Muscle of back (tissue), 13 donors: ENCODE measurements at places on chromosomes 12 and 14. TPM values are rescaled to one million over a fixed set of nuclear protein-coding genes. Genes with fewer than 3 reads are reported as not detected.

DNA sequence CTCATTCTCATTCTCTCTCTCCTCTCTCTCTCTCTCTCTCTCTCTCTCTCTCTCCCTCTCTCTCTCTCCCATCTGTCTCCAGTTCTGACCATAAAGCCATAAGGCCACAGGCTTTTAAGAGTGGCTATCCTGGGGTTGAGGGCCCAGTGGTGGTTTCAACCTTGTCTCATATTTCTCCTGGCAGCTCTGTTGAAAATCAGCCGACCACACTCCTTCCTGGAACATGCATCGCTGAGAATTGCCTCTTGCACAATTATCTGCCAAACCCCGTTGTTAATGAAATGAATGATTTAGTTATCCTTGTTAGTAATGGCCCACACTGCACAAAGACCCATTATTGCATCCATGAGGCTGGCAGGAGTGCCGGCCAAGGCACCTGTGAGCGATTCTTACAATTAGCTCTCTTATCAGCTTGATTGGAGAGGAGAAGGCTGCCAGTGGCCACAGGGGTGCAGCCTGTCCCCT, 30.4 kb upstream of the KCNA5 start:
- no peak for DNase-seq

GRCh38 chr12:65907513-65907912, 83.2 kb downstream of the HMGA2 start:
- DNase-seq = no peak

- peak; percentile 82 for DNase-seq
Measured at GRCh38 chr12:54017027-54017788, 8.4 kb downstream of the HOXC8 start.

- DNase-seq = peak; percentile 72
Measured at GRCh38 chr12:80193865-80194264, 94.5 kb downstream of the OTOGL start.

DNA sequence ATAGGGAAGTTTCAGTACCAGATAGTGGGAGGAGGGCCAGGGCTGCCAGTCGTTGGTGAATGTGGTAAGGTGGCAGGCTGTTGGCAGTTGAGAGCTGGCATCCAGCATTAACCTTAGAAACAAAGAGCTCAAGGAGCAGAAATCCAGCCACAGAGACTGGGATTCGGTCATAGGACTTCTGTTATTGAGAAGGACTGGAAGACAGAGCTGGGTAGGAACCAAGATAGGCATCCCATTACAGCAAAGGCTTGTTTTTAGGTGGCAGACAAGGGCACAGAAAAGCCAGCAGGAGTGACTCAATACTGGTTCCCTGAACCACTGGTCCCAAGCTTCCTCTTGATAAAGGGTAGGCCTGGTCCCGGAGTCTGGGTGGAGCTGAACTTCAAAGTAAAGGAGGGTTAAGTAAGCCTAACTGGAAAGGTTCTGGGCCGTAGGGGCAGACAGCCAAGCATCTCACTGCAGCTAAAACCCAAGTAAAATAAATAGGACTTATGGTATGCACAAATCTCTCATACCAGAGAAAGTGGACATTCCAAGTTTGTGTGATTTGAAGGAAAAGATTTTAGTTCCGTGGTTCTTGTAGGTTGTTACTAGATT, 147.9 kb downstream of the ETV6 start:
- peak; percentile 87 for DNase-seq

- peak; percentile 66 for DNase-seq
Measured at GRCh38 chr12:50401500-50402081, 906 bp downstream of the LARP4 start.

- DNase-seq = no peak
Measured at GRCh38 chr12:19088606-19089005, 40.9 kb upstream of the PLEKHA5 start.

DNA sequence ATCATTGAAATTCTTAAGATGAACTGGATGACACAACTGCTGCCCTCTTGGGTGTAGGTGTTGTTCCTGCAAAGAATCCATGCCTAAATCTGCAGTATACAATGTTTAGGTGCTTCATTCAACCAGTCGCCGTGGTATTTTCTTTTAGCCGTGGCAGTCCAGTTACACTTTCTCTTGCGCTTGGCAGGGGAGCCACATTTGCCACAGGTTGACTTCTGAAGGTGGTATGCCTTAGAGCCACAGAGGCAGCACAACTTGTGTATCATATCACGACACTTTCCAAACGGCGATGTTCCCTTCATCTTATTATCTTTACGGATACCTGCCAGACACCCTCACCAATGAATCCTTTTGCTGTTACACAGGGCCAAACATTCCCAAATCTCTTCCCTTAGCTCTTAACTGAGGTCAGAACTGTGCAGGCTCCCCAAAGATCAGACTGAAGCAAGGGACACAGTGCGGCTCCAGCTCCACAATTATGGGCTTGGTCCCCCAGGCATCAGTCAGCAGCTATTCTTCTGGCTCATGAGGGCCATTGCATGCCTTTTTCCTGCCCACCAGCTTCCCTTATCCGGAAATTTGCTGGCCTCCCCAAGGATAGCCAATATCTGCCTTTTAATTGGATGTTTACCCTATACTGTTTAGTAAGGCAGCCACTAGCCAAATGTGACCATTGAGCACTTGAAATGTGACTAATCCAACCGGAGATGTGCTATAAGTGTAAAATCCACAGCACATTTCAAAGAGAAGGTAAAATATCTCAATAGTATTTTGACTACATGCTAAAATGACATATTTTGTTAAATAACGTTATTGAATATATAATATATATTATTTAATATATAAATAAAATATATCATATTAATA, 50.7 kb downstream of the SENP1 start:
- DNase-seq = no peak

DNA sequence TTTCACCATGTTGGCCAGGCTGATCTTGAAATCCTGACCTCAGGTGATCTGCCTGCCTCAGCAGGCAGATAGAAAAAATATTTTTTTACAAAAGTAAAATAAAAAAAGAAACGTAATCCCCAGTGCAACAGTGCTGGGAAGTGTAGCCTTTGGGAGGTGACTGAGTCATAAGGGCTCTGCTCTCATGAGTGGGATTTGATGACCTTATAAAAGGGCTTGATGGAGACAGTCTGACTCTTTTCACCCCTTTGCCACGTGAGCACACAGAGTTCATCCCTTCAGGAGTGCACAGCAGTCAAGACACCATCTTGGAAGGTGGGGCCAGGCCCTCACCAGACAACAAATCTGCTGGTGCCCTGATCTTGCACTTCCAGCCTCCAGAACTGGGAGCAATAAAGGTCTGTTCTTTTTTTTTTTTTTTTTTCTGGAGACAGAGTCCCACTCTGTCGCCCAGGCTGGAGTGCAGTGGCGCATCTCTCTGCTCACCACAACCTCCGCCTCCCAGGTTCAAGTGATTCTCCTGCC, 24.7 kb upstream of the DYNC1H1 start:
- DNase-seq = no peak

DNA sequence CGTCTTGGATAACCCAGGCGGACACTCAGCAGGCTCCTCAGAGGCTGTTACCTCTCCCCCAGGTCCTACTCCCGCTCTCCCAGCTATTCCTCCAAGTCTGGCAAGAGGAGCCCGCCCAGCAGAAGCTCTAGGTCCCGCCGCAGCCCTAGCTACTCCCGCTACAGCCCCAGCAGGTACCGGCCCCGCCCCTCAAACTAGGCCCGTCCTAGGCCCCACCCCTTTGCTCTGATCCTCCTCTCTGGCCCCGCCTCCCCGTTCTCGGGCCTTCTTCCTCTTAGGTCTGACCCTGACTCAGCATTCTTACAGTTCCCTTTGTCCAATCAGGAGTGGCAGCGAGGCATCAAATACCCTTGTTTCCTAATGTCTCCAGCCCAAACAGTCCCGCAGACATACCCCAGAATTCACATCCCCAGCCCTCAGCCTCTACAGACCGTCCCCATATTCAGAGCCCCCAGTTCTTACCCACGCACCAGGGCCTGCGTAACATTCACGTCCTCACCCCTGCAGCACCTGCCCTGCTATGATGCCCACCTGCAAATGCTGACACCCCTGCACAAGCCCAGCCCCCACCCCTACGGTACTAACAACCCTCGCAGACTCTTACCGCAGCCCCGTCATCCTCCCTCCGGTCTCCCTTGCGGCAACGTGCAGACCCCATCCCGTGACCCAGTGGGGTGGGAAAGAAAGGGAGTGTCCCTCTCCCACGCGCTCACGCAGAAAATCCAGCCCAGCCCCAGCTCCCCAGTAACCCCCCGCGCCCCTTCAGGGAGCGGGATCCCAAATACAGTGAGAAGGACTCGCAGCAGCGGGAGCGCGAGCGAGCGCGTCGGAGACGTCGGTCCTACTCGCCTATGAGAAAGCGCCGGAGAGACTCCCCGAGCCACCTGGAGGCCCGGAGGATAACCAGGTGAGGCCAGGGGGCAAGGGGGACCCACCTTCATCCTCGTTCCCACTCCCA, 25.0 kb upstream of the HSPB8 start:
- peak; percentile 18 for DNase-seq

- no peak for DNase-seq
Measured at GRCh38 chr14:68896132-68896531, 83.0 kb downstream of the ACTN1 start.

- DNase-seq = no peak
Measured at GRCh38 chr12:80161612-80162011, 62.3 kb downstream of the OTOGL start.

- DNase-seq = peak; percentile 45
Measured at GRCh38 chr12:11949738-11950411, 120.9 kb upstream of the BCL2L14 start.

- DNase-seq = peak; percentile 4
Measured at GRCh38 chr14:47442211-47442610, 233.2 kb downstream of the MDGA2 start.

DNA sequence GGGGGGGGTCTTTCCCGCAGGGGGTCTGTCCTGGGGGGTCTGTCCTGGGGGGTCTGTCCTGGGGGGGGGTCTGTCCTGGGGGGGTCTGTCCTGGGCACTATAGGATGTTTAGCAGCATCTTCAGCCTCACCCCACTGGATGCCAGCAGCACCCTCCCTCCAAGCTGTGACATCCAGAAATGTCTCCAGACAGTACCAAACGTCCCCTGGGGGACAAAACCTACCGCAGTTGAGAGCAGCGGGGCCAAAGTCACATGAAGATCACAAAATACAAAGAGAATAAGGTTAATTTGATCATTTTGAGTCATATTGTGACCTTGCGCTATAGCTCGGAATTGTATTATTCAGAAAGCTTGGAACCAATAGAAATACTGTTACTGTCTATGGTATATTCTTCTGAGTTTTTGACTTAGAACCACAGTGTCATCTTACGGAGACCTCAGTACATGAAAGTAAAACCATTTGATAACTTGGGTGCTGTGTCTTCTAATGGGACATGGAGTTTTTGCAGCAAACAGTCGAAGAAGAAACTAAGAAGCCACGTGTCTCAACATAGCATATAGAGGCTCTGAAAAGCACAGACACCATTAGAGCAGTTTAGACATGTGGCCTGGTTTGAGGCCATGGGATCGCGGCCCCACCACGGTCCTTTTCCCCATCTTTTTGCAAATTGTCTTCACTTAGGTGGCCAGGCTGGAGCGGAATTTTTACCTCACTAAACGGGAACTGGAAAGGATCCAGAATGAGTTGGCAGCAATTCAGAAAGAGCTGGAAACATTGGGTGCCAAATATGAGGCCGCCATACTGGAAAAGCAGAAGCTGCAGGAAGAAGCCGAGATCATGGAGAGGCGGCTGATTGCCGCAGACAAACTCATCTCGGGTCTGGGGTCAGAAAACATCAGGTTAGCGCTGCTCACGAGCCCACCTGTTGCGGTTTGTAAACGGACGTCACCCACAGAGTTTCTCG, 59.9 kb downstream of the CCDC92 start:
- no peak for DNase-seq

GRCh38 chr12:48961331-48961730, 4.0 kb upstream of the ARF3 start:
- DNase-seq = no peak

RND1 gene
- polyA plus RNA-seq = 3.6 TPM

GNPNAT1 gene
- polyA plus RNA-seq = 14.7 TPM

RNF212B gene
- polyA plus RNA-seq = 0.35 TPM

RABGGTA gene
- 12.9 TPM for polyA plus RNA-seq

CDK17 gene
- polyA plus RNA-seq = 40.7 TPM
